Thymus (tissue), 14 donors: ENCODE measurements at places on chromosomes 7 and 10.

- no peaks in the 10 kb centered on the region for H3K36me3 ChIP-seq
- H3K4me1 ChIP-seq, result no peaks in the 10 kb centered on the region
- no peak for DNase-seq
- no peak overlapping the region for H3K27ac ChIP-seq
These were observed 17.9 kb upstream of the BAIAP2L1 start for GRCh38 chr7:98418636-98419315.

DNA sequence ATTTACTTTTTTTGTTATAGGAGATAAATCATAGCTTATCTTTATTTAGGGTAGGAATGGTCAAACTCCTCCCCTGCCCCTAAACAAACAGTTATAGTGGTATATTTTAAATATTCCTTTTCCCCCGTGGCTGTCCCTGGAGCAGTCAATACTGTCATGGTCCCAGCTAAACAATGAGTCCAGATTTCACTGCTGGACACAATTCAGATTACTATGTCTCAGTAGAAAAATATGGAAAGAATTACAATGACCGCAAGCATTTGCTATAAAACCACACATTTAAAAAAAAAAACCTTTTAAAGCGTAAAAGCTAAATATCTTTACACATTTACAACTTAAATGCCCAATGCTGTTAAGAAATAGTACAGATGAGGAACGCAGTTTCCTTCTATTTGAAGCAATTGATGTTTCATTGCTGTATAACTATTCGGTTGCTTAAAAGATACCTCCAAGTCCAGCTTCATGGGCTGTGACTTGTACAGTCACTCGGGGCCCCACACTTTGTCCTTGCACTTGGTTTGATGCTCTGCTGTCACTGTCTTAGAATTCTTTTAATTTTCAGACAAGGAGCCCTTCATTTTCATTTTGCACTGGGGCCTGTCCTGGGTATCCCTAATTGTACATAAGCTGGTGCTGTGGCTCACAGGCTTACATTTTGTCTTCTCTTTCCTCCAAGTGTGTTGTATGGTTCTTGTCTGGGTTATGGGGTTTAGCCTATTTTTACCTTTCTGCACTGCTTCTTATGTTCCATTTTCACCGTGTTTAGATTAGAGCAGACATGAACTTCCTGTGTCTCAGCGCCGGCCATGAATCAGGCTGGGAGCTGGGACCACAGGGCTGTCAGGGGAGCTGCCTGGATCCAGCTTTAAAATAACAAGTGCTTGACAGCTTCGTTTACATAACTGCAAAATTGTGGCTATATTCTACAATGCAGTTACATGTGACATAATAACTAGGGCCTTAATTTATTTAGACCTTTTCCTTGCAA is 530.2 kb upstream of the FZD8 start:
- H3K4me3 ChIP-seq, result no peak overlapping the region
- H3K27ac ChIP-seq, result no peak overlapping the region
- H3K4me1 ChIP-seq, result no peaks in the 10 kb centered on the region
- no peaks in the 10 kb centered on the region for H3K27me3 ChIP-seq

GRCh38 chr7:151185762-151186639 is 1.0 kb downstream of the ASB10 start:
- no peaks in the 10 kb centered on the region for H3K27me3 ChIP-seq
- no peak overlapping the region for H3K27ac ChIP-seq
- no peak for DNase-seq
- no peak overlapping the region for H3K4me3 ChIP-seq

- H3K27me3 ChIP-seq, result no peaks in the 10 kb centered on the region
- H3K4me1 ChIP-seq, result no peaks in the 10 kb centered on the region
- H3K27ac ChIP-seq, result no peak overlapping the region
- no peak overlapping the region for H3K4me3 ChIP-seq
- no peaks in the 10 kb centered on the region for H3K36me3 ChIP-seq
- DNase-seq, result no peak
These were observed 544.5 kb upstream of the SORCS1 start for GRCh38 chr10:107708981-107709380.

GRCh38 chr7:22452142-22452959 is 47.6 kb downstream of the STEAP1B start:
- no peaks in the 10 kb centered on the region for H3K36me3 ChIP-seq
- H3K27me3 ChIP-seq, result no peaks in the 10 kb centered on the region
- H3K4me1 ChIP-seq, result peaks cover 18% of the 10 kb centered on the region
- no peak overlapping the region for H3K27ac ChIP-seq

- H3K27me3 ChIP-seq, result no peaks in the 10 kb centered on the region
- peak; percentile 29 for DNase-seq
- no peak within 1 kb of the TSS for H3K4me3 ChIP-seq
These were observed at the start of gene USP54 for GRCh38 chr10:73590881-73591799. USP54 (minus strand) TSS chr10:73591342; CDS start chr10:73575658, 15,684 bp downstream.

DNA sequence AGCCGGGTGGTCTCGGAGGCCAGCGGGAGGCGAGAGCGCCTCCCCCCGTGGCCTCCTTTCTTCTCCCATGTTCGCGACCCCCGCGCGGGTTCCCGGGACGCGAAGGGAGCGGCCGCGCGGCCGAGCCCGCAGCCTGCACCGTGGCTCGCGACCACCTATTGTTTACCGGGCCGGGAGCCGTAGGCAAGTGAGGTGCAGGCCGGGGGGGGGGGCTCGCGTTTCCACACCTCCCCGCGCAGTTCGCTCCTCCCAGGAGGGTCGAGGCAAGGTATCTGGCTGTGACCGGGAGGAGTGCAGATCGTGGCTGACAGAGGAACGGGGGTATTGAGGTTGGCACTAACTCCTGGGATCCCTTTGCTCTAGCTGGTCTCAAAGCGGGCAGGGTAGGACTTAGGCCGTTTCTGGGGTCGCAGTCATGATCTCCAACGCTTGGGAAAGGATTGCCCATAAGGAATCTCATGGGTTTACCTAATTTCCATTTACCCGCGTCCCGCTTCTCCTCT is 734 bp downstream of the PTPN12 start:
- H3K27me3 ChIP-seq, result no peaks in the 10 kb centered on the region
- no peaks in the 10 kb centered on the region for H3K36me3 ChIP-seq
- no peak for DNase-seq
- H3K27ac ChIP-seq, result peak overlapping the region; percentile 88
- peaks cover 4% of the 10 kb centered on the region for H3K4me1 ChIP-seq
- peak overlapping the region; percentile 72 for H3K4me3 ChIP-seq

DNA sequence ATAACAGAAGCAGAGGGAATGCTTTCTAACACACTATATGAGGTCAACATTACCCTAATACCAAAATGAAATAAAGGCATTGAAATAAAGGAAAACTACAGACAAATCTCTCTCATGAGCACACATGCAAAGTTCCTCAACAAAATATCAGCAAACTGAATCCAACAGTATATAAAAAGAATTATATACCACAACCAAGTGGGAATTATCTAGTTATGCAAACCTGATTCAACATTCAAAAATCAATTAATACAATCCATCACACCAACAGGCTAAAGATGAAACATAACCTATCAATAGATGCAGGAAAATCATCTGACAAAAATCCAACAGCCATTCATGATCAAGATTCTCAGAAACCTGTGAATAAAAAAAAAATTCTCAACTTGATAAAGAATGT is 34.5 kb downstream of the LMBR1 start:
- no peaks in the 10 kb centered on the region for H3K27me3 ChIP-seq
- H3K4me3 ChIP-seq, result no peak overlapping the region
- H3K36me3 ChIP-seq, result peaks cover 12% of the 10 kb centered on the region
- no peaks in the 10 kb centered on the region for H3K4me1 ChIP-seq
- H3K27ac ChIP-seq, result no peak overlapping the region
- DNase-seq, result no peak
